ENCODE measurements at places on chromosomes 2 and 18. TPM values are rescaled to one million over a fixed set of nuclear protein-coding genes. Genes with fewer than 3 reads are reported as not detected.

The AQP12B gene
- total RNA-seq: not detected

The MAL gene
- 255 TPM for total RNA-seq

The LRRTM4 gene
- total RNA-seq: not detected

The PPIL3 gene
- 38.8 TPM for total RNA-seq

The RANBP2 gene
- 74.8 TPM for total RNA-seq

The NLRC4 gene
- total RNA-seq: not detected

The DUSP2 gene
- total RNA-seq: 0.17 TPM

The SERPINB12 gene
- total RNA-seq: not detected

The TRIM43 gene
- total RNA-seq: not detected

The RNF125 gene
- 1.5 TPM for total RNA-seq

The HOXD3 gene
- total RNA-seq: 26.9 TPM

The REG3G gene
- not detected for total RNA-seq

The TACR1 gene
- total RNA-seq: not detected

The POTEI gene
- not detected for total RNA-seq

The STPG4 gene
- total RNA-seq: 0.20 TPM

The FBXO48 gene
- total RNA-seq: 0.17 TPM

The PKDCC gene
- total RNA-seq: 2.4 TPM

The RAD51AP2 gene
- under 0.01 TPM for total RNA-seq

The KHK gene
- 1.1 TPM for total RNA-seq

The RFX8 gene
- not detected for total RNA-seq

Measured in renal cortical epithelial cell (primary cell).